AG20443 (cell line): ENCODE measurements at places on chromosomes 2 and 18.

DNA sequence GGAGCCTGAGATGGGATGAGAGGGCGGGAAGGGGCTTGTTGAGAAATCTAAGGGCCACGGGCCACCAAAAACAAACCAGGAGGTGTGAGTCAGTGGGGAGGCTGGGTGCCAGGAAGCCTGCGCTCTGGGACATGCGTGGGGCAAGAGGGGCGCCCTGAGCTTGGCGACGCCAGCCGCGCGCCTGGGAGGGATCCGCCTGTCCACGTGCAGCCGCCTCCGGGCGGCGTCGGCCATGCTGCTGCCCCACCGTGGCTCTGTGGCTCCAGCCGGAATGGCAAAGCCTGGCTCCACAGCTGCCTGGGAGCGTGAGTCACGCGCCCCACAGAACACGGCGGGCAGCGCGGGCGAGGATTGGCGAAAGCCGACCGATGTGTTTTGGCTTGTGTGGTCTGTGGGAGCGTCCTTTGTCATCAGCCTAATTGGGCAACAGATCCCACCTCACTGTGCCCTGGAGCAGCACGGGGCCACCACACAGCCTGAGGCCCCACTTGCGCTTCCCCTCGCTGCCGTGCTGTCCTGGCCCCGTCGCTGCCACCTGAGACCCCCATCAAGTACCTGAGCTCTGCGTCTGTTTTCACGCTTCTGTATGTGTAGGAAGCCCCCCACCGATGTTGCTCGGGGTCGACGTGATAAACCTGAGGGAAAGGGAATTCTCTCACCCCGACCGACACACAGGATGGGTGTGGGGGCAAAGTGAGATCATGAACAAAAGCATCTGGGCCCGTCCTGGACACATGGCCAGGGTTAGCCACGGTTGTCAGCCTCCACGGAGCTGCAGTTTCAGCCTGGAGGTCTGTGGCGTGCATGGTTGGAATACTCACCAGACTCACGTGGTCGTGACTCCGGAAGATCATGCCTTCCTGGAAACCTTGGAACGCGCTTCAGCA lies 80.5 kb downstream of the NFATC1 start:
- no peak for DNase-seq

DNA sequence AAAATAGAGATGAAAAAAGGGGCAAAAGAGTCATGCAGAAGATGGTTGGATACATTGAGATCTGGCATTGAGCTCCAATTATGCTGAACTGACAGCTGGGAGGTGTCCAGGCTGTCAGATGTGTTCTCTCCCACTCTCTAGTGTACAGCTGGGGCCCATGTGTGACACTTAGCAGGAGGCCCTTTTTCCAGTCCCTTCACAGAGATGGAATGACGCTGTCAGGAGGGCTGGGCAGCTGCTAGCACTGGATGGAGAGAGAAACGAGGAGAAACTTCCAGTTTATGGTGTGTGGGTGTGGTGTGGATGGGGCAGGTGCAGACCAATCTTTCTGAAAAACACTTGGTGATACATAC lies 437.7 kb upstream of the HS6ST1 start:
- no peak for DNase-seq

- DNase-seq = peak; percentile 62
Measured at GRCh38 chr18:55779691-55780585, 191.9 kb upstream of the TCF4 start.

DNA sequence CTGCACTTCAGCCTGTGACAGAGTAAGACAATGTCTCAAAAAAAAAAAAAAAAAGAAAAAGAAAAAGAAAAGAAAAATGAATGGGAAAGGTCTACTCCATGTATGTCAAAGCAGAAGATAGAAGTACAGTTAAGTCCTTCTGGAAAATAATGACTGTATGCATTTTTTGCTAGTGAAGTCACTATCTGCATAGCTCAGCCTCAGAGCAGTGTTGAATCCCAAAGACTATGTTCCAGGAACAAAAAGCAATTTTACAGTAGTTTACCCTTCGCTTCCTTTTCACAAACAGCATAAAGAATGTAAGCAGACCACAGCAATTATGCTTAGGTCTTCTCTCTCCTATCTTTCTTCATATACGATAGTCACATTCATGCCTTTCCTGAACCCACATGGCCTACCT lies 497.4 kb downstream of the CMPK2 start:
- no peak for DNase-seq

- no peak for DNase-seq
Measured at GRCh38 chr2:32342801-32343200, 14.0 kb upstream of the BIRC6 start.

- no peak for DNase-seq
Measured at GRCh38 chr2:115294999-115295398, 852.6 kb downstream of the DPP10 start.

GRCh38 chr2:58122540-58122939 lies 75.9 kb downstream of the VRK2 start:
- DNase-seq = no peak

- DNase-seq = peak; percentile 15
Measured at GRCh38 chr2:165745916-165746315, 48.1 kb downstream of the GALNT3 start.

DNA sequence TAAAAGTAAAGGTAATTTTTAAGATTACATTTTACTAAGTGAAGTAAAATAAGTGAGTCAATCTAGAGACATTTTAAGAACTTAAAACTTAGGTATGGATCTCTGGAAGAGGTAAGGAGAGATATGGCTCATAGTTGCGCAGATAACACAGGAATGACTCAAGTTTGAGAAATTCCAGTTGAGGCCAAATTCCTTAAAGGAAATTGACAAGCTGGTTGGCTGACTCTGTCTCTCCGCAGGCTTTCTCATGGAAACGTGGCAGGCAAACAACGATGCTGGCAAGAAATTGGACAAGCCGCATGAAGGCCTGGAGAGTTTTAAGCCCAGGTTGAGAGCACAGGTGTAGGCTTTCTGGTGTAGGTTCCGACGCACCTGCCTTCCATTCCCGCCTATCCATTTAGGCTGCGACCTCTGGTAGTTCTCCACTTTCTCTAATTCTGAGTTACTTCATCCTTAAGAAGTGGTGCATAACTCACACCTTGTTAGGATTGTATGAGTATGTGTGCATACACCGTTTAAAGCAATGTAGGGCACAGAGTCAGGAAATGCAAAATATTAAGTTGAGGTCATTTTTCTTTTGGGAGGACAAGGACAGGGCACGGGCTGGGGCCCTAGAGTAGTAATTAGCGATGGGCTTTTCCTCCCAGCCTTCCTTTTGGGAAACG lies 589 bp upstream of the DAW1 start:
- no peak for DNase-seq

- DNase-seq = no peak
Measured at GRCh38 chr2:162925595-162925994, 87.0 kb upstream of the KCNH7 start.

DNA sequence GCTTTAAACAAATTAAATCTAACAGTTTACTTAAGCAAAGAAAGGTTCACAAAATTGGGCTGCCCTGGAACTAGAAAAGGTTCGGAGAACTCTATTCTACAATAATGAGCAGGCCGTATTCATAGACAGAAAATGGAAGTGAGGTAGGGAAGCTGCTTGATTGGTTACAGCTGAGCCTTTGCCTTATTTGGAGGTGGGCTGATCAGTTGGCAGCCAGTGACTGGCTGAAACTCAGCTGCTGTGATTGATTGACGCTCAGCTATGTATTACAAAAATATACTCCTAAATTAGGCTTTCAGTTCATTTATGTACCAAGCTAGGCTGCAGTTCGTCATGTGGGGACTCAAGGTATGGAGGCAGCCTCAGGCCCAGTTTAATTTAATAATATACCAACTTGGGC lies 42.3 kb upstream of the TTR start:
- DNase-seq = no peak

DNA sequence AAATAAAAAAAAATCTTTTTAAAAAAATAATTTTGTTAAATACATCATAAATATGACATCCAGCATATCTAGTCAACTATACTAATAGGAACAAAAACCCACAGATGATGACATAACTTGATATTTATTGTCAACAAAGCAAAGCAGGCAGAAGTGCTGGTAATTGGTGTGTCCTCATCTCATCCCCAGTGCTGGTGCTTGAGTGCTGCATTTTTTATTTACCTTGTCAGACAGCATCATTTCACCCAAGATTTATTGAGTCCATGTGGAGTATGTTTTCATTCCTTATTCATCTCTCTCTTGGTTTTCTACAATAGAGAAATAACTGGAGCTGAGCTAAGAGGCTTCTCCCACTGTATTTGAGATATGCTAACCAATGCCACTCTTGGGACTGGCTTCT lies 191.6 kb upstream of the SLC14A2 start:
- no peak for DNase-seq

GRCh38 chr18:58473071-58473470 lies 155.8 kb downstream of the ALPK2 start:
- no peak for DNase-seq

DNA sequence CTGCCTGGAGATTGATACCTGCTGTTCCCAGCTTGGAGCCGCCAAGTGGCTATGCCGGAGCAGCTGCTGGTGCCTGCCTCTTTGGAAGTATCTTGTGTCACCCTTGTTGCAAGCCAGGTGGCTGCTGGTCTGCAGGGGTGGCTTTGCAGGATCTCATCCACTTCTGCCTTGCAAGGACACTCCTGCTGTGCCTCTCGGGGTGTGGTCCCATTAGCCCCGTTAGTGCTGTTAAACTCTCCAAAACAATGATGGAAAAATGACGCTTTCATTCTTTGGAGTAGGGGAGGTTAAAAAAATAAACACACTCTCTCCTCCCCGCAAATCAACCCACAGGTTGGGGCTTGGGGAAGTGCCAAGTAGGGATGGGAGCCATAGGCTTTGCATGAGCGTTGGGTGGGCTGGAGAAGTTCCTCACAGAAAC lies 352.8 kb downstream of the RNF144A start:
- no peak for DNase-seq

DNA sequence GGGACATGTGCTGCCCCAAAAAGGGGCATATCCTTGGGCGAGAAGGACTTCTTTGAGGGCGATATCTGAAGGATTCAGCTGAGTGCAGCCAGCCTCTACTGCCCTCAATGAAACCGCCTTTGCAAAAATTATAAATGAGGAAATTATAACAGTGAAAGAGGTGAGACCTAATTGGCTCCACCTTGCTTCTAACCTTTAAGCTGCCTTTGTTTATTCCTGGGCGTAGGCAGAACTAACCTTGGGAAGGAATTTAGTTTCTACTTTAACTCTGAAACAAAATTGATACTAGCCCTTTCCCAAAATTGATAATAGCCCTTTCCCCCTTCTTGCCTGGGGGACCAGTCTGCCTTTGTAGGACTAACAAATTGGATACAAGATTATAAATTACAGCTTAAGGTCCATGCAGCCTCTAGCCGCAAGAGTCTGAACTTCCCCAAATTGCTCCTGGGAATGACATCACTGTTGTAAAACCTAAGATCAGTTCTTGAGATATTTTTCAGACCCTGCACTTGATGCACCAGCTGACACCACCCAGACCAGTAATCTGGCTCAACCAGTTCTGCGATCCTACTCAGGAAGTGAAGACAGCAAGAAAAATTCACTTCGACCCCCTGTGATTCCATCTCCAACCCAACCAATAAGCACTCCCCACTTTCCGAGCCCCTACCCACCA lies 36.0 kb upstream of the ASAP2 start:
- DNase-seq = no peak

- DNase-seq = no peak
Measured at GRCh38 chr2:84972932-84973331, 2.0 kb downstream of the KCMF1 start.

- DNase-seq = no peak
Measured at GRCh38 chr18:69948256-69948655, 583 bp upstream of the CD226 start.

- DNase-seq = no peak
Measured at GRCh38 chr2:148876202-148876594, 1.2 kb downstream of the KIF5C start.

DNA sequence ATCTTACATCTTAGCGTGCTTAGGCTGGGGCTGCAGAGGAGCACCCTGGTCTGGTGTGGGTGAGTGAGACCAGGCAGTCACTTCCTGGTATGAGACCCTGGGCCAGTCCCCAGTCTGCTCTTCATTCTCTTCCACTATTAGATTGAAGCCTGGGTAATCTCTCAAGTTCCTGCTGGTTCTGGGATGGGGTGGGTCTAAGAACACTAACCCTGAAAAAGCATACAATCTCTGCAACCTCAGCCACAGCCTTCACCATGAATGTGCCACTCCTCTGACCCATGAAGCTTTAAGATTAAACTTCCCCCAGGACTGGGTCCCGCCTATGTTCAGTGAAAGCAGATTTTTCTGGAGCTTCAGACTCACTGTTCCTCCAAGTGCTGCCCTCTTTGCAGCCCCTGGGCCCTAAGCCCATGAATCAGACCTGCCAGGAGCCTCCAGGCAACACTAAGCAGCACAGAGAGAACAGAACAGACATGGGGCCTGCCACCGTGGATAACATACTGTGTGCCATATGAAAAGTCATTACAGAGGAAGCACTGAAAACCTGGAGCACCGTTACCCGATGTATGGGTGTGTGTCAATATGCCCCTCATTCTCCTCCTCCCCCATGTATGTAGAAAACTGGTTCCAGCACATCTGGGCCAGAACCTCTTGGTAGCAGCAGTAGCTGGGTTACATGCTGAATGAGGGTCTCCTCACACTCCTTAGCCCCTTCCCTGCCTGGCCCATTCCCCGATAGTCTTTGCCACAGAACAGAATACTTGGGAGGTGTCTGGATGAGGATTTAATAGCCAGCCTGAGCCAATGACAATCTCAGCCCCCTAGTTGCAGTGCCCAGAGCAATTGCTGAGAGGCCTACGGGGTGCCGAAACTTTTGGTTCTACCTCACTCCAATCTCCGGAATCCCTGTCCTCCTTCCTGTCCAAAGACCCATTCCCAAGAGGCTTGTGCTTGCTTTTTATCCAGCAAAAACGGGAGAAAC lies 2.7 kb upstream of the SIX2 start:
- no peak for DNase-seq
